ENCODE measurements at places on chromosomes 3 and 15.

DNA sequence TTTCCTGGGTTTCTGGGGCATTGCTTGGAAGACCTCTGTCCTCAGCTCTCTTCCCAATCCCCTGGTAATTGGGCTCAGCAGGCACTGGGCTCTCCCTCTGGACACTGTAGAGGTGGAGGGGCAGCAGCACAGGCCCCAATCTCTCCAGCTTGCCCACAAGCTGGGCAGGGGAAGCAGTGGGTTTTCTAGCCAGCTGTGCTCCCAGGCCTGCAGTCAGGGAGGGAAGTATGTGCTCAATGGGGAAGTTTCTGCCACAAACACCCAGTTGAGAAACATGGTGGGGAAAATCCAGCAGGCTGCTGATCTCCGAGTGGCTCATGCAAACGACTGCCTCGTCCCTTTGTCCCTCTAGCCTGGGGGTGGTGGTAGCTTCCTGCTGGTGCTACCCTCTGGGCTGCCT lies 12.8 kb upstream of the RFT1 start:
- peak; percentile 85 for DNase-seq

- no peak for DNase-seq
These were observed 82.1 kb downstream of the MYO1E start for GRCh38 chr15:59290295-59291212.

DNA sequence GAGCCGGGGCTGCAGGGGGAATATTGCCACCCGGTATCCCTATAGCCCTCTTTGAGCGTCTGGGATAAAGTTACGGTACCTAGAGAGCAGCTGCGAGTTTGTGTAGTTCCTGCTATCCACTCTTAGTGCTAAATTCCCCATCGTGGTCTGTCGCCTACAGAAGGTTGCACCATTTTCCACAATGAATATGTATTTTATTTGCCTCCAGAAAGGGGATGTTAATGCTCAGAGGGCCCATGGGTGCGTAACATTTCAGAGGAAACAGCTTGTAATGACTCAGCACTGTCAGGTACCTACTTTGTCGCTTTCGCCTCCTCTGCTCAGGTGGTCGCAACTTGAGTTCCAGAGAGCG lies 1.1 kb downstream of the SLCO3A1 start:
- DNase-seq = no peak

DNA sequence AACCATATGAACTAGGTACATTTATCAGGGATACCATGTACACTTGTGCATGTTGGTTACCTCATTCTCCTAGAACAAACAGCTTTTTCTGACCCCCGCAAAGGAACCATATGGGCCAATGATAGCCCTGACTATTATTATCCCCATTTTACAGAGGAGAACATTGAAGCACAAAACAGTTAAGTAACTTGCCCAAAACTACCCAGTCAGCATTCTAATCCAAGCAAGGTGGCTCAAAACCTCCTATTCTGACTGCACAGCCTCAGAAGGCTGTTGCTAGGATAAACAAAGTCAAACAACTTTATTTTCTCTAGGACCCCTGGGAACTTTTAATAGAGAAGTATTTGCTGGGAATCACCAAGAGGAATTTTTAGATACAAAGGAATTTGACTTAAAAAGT lies 36.7 kb downstream of the CFAP44 start:
- no peak for DNase-seq

- DNase-seq = no peak
These were observed 445.5 kb downstream of the NLGN1 start for GRCh38 chr3:173843060-173843459.

DNA sequence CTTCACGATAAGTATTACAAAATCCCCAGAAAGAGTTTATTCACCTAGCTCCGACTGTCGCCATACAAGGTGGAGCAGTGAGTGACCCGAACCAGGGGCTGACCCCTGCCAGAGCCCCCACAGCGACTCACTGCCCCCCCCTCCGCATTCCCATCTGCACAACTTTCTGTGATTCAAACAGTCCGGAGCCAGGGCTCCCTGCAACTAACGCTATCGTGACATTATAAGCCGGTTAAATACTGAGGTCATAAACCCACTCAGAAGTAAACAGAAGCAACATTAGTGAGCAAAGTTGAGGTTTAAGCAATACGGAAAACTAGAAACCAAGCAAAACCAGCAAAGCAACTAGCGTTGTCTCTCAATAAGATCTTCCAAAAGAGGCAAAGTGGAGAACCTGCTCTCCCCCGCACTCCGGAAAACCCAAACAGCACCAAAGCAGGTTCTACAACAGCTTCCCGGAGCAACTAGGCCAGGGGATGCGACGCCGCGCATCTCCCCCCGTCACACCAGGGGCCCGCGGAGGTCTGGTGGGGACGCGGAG lies 642 bp downstream of the SCAP start:
- DNase-seq = peak; percentile 49

DNA sequence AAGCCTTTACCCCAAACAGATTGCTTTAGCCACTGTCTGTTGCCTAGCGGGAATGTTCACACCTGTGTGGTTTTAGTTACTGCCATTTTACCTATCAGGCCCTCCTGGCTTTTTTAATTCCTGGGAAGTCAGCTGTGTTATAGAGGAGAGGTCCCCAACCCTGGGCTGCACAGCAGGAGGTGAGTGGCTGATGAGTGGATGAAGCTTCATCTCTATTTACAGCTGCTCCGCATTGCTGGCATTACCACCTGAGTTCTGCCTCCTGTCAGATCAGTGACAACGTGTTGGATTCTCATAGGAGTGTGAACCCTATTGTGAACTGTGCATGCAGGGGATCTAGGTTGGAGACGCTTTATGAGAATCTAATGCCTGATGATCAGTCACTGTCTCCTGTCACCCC lies 127.0 kb downstream of the MBNL1 start:
- no peak for DNase-seq

DNA sequence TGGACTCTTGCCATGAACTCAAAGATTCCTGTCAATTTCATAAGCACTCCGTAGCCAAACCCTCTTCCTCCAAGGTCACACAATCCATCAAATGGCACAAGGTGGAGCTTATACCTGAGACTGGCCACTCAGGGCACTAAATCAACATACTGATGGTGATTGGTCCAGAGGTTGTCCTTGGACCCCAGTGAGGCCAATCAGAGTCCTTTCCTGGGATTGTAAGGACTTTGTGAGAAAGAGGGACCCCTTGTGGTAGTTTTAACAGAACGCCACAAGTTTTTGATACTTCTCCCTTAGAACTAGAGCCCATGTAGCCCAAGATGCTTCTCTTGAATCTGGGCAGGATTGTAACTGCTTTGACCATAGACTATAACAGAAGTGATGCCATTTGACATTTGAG lies 44.4 kb upstream of the LARS2 start:
- no peak for DNase-seq

- DNase-seq = no peak
These were observed 41.7 kb downstream of the GPR176 start for GRCh38 chr15:39878406-39878785.

- DNase-seq = no peak
These were observed 22.6 kb upstream of the TNFAIP8L3 start for GRCh38 chr15:51117270-51117669.

DNA sequence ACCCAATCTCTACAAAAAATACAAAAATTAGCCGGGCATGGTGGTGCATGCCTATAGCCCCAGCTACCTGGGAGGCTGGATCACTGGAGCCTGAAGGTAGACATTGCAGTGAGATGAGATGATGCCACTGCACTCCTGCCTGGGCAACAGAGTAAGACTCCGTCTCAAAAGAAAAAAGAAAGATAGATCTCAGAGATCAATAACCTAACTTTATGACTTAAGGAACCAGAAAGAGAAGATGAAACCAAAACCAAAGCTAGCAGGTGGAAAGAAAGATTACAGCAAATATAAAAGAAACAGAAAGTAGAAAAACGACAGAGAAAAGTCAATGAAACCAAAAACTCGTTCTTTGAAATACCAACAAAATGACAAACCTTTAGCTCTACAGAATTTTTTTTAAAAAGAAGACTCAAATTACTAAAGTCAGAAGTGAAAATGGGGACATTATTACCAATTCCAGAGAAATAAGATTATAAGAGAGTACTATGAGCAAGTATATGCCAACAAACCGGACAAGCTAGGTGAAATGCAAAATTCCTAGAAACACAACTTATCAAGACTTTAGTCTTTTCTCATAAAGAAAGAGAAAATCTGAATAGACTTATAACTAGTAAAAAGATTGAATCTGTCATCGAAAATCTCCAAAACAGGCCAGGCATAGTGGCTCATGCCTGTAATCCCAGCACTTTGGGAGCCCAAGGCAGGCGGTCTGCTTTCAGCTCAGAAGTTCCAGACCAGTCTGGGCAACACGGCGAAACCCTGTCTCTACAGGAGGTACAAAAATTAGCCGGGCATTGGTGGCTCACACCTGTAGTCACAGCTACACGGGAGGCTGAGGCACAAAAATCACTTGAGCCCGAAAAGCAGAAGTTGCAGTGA lies 35.0 kb downstream of the ACAP2 start:
- DNase-seq = no peak

DNA sequence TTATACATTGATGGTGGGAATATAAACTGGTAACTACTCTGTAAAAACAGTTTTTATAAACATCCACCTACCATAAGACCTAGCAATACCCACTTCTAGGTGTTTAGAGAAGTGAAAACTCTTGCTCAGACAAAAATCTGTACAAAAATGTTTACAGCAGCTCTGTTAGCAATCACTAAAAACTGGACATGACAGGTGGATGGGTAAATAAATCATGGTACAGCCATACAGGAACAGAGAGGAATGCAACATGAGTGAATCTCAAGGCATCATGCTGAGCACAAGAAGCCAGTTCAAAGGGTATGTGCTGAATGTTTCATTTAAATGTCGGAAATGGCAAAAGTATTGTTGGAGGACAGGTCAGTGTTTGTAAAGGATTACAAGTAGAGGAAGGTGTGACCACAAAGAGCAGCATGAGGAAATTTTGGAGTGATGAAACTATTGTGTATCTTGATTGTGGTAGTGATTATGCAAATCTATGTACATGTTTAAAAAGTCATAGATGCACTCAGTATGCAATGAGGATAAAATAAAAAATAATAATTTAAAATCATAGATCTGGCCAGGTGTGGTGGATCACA lies 2.8 kb upstream of the RNU5A-1 start:
- DNase-seq = no peak

DNA sequence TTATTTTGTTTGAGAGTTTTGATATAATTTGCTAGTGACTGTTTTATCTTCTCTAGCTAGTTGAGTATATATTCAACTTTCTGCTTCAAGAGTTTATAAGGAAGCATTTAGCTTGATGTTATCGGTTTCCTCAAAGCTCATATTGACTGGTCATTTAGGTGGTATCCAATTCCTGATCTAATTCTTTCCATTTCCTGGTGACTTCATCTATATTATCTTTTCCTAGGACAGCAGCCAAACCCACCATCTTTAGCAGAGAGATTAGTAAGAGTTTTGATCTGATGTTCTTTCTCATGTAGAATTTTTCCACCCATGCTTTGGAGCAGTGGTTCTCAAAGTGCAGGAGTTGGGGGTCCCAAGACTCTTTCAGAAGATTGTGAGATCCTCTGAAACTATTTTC lies 148.6 kb upstream of the STT3B start:
- no peak for DNase-seq

- peak; percentile 40 for DNase-seq
These were observed 62.9 kb downstream of the ADCY5 start for GRCh38 chr3:123385981-123386380.

- DNase-seq = peak; percentile 95
These were observed 451 bp downstream of the CHCHD4 start for GRCh38 chr3:14124223-14124614.

DNA sequence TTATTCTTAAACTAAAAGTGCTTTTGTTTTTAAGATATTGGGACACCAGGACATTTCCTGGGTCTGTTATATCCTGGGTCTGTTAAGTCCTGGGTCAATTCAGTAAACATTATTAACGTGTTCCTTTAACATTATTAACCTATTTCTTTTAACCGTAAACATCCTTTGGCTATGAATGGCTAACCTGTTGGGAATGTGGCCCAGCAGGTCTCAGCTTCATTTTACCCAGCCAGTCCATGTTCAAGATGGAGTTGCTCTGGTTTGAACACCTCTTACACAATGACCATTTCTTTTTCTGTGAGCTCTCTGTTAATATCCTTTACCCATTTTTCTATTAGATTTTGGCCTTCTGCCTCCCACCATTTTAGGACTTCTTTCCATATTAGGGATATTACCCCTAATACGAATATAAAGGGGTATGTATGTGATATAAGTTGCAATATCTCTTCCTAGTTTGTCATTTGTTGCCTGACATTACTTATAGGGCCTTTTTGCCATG lies 88.9 kb upstream of the NEDD4 start:
- no peak for DNase-seq

DNA sequence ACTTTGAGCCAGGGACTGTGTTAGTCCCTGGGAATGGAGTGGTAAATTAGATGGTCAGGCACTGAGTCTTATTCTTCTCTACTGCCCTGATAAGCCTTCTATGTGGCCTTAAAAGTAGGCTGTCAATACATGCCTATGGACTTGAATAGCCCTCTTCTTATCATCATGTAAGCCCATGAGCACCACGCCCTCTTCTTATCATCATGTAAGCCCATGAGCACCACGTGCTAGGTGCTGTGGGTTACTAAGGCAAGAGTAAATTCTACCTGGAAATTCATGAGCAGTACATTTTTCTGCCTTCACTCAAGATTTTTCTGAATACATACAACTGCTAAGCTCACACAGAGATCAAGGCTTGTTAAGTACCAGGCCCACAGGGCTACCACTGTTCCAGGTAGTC lies 68.5 kb downstream of the DHX30 start:
- no peak for DNase-seq

DNA sequence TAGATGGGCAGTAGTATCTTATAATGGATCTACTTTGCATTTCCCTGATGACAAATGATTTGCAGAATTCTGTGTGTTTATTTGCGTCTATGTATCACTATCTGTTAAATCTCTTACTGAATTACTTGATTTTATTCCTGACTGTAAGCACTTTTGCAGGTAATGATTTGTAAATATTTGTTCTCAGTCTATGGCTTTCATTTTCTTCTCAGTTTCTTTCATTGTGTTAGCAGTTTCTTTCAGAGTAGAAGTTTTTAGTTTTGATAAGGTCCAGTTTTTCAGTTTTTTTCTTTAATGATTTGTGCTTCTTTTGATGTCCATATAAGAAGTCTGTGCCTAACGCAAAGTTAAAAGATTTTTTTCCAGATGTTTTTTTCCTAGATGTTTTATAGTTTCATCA lies 12.9 kb downstream of the SLC25A36 start:
- no peak for DNase-seq

DNA sequence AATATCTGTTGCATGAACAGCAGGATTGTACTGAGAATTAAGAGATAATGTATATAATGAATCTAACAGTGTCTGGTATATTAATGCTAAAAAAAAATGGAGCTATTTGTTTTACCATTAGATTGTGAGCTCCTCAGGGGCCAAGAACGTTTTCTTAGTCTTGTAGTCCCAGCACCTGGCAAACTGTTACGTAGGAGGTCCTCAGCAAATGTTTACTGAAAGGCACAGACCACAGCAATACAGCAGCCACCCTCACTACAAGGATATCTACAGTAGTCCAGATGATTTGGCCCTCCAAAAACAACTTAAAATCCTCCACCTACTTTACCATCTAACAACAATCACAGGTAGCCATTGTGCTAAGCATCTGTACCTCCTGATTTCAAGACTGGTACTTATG lies 59.7 kb downstream of the MSL2 start:
- DNase-seq = no peak

GRCh38 chr15:88704791-88705768 lies 66.3 kb downstream of the ISG20 start:
- no peak for DNase-seq

GRCh38 chr3:63355809-63356208 lies 77.7 kb downstream of the SYNPR start:
- no peak for DNase-seq

Measured in spleen (tissue), 13 donors.